ENCODE measurements at places on chromosomes 3 and 15.

DNA sequence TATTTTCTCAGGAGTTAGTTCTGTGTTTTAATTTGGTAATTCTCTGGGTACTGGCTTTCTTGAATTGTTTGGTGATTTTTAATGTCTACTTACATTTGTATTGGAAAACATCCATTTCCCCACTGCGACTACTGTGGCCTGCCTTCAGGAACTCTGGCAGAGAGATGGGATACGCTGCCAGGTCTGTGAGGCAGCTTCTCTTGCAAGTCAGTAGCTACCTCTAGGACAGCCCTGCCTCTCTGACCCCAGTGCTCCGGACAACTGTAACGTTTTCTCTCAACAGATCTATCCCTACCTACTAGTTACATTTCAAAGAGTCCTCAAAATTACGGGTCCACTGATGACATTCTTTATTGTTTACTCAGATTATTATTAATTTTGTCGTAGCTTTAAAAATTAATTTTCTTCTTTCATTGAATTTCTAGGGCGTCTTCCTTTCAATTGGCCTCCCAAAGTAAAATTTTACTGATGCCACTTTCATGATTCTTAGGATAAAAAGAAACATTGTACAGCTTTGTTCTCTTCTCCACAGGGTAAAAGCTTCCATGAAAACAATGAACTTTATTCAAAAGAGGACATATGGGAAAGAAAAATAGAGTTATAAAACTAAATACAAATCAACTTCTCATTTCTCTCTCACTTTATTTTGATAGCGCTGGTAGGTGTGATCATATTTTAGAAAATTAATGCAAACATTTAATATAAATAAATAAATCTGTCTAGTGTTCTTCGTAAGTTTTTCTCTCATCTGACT lies 123.2 kb upstream of the GOLGA8J start:
- DNase-seq, result no peak

GRCh38 chr3:67384016-67384415 lies 270.4 kb downstream of the SUCLG2 start:
- no peak for DNase-seq

GRCh38 chr3:33430061-33430460 lies 10.1 kb downstream of the UBP1 start:
- DNase-seq, result no peak

- no peak for DNase-seq
These were observed 5.2 kb downstream of the GRAMD2A start for GRCh38 chr15:72192416-72192815.

DNA sequence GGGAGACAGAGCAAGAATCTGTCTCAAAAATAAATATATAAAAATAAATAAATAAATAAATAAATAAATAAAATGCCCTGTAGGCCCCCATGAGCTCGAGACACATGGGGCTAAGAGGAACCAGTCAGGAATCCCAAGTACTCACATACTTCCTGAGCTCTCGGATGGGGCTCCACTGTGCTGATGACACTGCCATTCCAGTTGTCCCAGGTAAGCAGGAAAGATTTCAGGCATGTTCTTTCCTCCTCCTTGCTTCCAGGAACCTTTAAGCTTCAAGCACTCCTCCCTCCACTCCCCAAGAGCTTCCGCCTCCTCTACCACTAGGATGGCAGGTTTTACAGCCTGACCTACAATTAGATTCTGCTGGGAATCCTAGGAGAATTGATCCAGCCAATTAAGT lies 113.4 kb downstream of the SLC49A4 start:
- no peak for DNase-seq

DNA sequence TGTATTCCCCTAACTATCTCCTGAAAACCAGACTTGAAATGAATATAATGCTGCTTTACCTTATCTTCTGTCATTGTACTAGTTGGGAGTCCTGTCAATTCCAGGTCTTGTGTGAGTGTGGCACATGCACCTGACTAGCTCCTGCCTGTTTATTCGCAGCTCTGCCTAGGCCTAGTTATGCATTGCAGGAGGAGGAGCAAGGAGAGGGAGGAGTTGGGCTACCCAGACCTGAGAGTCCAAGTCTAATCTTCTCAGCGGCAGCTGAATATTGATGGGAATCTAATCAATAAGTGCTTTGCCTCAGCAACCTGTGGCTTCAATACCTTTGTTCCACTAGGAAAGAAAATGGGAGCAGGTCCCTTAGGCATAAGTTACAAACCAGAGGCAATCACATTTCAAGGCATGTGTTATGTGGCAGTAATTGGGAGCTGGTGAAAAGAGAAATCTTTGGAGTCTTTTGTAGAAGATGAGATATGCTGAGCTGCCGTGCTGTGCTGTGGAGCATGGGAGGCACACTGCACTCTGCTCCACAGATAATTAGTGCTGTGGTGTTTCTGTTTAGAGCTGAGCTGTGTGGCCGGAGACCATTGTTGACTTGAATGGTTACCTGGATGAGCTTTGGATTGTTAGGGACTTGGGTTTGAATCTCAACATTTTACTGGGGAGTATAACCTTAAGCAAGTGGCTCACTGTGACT lies at the start of gene SLC2A2:
SLC2A2 (minus strand) TSS at position 124 of the 697 bp plus-strand sequence; CDS start at position 74, 50 bp downstream.
- DNase-seq, result no peak

GRCh38 chr3:62201438-62202035 lies 171.8 kb downstream of the FEZF2 start:
- DNase-seq, result no peak

GRCh38 chr3:150577855-150578254 lies 25.3 kb upstream of the SELENOT start:
- no peak for DNase-seq

- no peak for DNase-seq
These were observed 63.2 kb upstream of the RASGRP1 start for GRCh38 chr15:38627689-38628277.

GRCh38 chr15:65189102-65189740 lies 4.1 kb upstream of the CLPX start:
- DNase-seq, result no peak

- DNase-seq, result no peak
These were observed 60.6 kb upstream of the GCNT3 start for GRCh38 chr15:59550956-59551355.

DNA sequence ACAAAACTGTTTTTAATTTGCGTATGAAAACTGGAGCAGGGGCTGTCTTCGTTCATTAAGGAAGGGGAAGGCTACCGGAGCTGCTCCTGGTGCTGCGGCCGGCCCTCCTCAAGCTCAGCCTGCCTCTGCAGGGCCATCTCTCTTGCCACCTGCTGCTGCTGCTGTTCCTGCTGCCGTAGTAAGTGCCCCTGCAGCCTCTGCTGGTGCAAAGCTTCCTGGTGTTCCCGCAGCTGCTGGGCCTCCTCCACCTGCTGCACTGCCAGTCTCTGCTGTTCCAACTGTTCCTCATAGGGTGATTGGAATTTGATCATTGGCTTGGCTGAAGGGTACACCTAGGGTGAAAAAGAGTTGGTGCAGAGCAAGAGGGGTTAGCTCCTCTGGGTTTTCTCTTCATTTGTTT lies 66.0 kb downstream of the GOLIM4 start:
- no peak for DNase-seq

DNA sequence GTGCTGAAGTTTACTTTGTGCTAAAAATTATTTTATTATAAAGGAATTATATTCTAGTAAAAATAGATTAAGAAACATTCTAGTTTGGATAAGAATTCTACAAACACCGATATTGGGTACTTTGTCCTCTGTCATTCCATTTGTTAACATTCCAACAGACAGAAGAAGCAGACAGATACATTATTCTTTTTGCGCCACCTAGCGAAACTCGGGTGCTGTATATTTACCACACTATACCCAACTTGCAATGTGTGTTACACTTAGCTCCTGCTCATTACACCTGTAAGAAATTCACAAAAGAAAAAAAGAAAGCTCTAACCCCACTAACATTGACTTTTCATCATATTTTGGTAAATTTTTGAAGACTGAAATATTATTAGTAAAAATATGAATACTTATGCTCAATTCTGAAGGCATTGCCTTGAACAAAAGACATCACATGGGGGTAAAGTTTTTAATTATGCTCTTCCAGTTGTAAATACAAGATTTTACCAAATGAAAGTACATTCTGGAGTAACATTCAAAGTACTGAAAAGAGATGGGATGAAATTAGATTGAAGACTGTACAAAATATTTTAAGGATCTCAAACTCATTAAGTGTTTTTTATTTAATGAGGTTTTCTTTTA lies 136.5 kb upstream of the MLF1 start:
- peak; percentile 71 for DNase-seq

- DNase-seq, result no peak
These were observed 136.7 kb downstream of the PLOD2 start for GRCh38 chr3:146024260-146024659.

DNA sequence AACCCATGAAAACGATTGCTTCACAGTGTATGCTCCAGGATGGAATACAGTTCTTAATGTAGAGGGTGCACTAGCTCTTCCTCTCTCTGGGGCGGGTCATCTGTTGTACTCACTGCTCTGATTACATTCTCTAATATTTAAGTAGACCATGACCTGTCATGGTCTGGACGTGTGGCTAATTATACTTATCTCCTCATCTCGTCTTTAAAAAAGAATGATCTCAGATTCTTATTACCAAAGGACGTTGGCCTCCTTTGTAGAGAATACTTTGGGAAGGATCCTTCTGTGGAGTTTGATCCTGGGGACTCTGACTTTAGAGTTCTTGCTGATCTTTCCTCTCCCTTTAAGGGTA lies 48.4 kb upstream of the TRAK1 start:
- DNase-seq, result no peak

DNA sequence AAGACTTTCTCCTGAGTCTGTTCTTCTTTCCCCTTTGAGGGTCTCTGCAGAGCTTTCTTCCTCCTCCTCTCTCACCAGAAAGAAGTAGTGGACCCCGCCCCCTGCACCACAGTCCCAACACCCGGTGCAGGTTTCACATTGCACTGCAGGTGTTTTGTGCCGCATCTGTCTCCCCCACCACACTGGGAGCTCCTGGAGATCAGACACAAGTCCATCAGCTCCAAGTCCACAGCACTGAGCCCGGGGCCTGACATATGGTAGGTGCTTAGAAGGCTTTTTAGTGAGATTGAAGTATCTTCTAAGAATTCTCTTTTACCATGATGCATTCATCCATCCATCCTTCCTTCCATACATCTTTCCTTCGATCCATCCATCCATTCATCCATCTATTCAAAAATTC lies 9.8 kb downstream of the STRA6 start:
- DNase-seq, result no peak

DNA sequence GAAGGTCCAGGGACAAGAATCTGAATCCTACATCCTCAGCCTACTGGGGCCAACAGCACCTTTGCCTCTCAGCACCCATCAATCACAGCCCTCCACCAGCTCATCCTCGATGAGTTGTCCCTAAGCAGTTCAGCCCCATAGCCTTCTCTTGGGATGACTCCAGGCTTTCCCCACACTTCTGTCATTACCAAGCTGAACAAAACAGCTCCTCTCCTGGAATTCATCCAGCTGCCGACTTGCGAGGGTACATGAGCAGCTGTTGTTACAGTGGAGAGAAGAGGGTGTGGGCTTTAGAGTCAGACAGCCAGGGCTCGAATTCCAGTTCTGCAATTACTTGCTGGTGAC lies 69.0 kb upstream of the THBS1 start:
- DNase-seq, result no peak

- no peak for DNase-seq
These were observed 22.0 kb downstream of the SMAD6 start for GRCh38 chr15:66723826-66724731.

GRCh38 chr15:36938131-36938530 lies 162.2 kb downstream of the MEIS2 start:
- no peak for DNase-seq

GRCh38 chr3:123025642-123026521 lies 1.7 kb downstream of the SEMA5B start:
- no peak for DNase-seq

GRCh38 chr3:33918126-33918756 lies 119.8 kb downstream of the PDCD6IP start:
- no peak for DNase-seq

DNA sequence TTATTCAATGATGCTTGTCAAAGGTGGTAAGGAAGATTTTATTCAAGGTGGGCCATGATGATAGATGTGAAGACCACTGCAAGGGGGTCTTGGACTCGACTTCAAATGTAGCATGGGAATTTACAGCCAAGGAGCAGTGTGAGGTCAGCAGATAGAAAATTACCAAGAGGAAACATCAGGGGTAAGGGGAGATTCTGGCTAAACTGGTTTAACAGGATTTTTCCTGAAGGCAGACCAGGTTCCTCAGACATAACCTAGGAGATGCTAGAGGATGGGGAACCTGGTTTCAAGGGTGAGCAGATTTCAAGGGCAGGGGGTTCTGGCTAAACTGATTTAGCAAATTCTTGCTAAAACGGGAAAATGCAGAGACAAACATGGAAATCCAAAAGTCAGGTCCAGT lies 464.9 kb downstream of the TAFA4 start:
- DNase-seq, result no peak

GRCh38 chr3:136142592-136142991 lies 53.5 kb downstream of the MSL2 start:
- no peak for DNase-seq

- DNase-seq, result no peak
These were observed 270.9 kb downstream of the RPLP1 start for GRCh38 chr15:69723404-69724096.

DNA sequence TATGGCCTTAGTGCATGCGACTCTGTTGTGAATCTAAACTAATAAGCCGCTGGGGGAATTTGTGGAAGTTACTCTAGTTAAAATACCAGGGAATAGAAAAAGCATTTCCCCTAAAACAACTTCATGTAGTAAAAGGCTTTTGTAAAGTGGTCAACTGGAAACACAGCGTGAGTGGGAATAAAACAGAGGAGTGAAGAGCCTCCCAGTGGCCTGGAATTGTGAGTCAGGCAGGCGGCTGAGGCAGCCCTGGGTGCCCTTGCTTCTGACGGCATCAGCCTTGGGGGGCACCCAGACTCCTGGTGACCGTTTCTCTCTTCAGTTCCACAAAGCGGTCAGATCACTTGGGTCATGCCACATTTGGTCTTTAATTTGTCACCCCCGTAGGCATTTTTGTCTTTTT lies 108.4 kb downstream of the GHSR start:
- DNase-seq, result no peak

DNA sequence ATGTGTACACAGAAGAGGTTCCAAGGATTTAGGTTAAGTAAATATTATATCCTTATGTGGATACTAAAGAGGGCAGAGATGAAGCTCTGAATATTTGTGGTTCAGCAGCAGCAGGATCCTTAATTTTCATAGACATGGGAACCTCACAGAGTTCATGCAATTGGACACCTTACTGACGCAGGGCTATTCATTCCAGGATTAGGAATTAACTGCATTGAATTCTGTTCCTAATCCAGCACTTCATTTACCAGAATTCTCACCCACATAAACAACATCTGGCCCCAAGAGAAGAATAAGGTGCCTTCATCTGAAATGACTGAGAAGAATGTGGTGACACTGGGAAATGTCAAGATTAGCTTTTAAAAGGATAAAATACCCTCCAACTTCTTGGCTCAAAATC lies 62.4 kb downstream of the ADAMTS9 start:
- DNase-seq, result no peak

- no peak for DNase-seq
These were observed 72.5 kb downstream of the SNTN start for GRCh38 chr3:63724987-63725386.

GRCh38 chr3:192514081-192514753 lies 213.1 kb downstream of the FGF12 start:
- DNase-seq, result no peak

All from tibial artery (tissue), 4 donors.